ENCODE measurements at places on chromosomes 2 and 18.

DNA sequence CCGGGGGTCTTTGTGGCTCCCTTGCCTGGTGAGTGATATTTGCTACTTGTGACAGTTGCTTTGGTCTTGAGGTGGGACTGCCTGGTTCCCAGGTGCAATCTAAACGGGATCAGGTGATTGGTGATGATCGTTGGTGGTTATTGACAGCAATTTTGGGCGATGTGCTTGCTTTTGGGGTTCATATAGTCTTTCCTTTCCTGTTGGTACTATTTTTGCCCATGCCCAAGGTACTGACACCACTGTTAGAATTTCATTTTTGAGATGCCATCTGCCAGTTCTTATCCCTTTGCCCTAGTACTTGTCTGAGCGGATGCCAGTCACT lies 573 bp downstream of the WDR7 start:
- DNase-seq, result no peak

DNA sequence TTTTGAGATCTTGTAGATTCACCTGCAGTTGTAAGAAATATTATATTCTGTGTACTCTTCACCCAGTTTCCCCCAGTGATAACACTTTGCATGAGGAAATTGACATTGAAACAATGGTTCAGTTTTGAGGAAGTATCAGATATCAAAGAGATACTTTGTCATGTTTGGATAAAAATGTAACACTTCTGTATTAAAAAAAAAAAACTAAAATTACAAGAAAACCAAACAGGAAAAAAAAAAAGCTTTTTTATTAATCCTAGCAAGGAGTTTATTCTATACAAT lies 204.0 kb downstream of the ARL4C start:
- no peak for DNase-seq

- no peak for DNase-seq
Measured at GRCh38 chr18:22914633-22915032, 18.5 kb upstream of the RBBP8 start.

GRCh38 chr18:39863916-39864315 lies 2091.1 kb upstream of the PIK3C3 start:
- no peak for DNase-seq
